Activated naive CD4-positive, alpha-beta T cell treated with anti-CD3 and anti-CD28 coated beads, Interleukin-2, amount 50 U/mL, for 72 hours (primary cell): ENCODE measurements at places on chromosomes 3 and 15. TPM values are rescaled to one million over a fixed set of nuclear protein-coding genes. Genes with fewer than 3 reads are reported as not detected.

The SLC26A6 gene
- total RNA-seq, result 110 TPM

The MAP6D1 gene
- 1.4 TPM for total RNA-seq

The C2CD4A gene
- 0.14 TPM for total RNA-seq

The SLC12A1 gene
- total RNA-seq, result not detected

The STAC gene
- total RNA-seq, result not detected

The DUT gene
- 314 TPM for total RNA-seq

The DCLK3 gene
- 0.06 TPM for total RNA-seq

The PIGZ gene
- 1.1 TPM for total RNA-seq

The LRRC3B gene
- total RNA-seq, result not detected
